ENCODE measurements at places on chromosomes 6 and 20. TPM values are rescaled to one million over a fixed set of nuclear protein-coding genes. Genes with fewer than 3 reads are reported as not detected.

- DNase-seq = peak; percentile 31
These were observed 19.9 kb downstream of the SLC2A4RG start for GRCh38 chr20:63759377-63759901.

- no peak for DNase-seq
These were observed 112.6 kb downstream of the CDC5L start for GRCh38 chr6:44500074-44500473.

Gene BTN1A1
- total RNA-seq = not detected

Gene NMBR
- total RNA-seq = not detected

Gene CPNE5
- total RNA-seq = 4.0 TPM

Gene ENPP3
- total RNA-seq = 11.5 TPM

Gene IMPG1
- not detected for total RNA-seq
